Right hindlimb (tissue), 1 donor: ENCODE measurements at places on chromosomes 5 and 9.

DNA sequence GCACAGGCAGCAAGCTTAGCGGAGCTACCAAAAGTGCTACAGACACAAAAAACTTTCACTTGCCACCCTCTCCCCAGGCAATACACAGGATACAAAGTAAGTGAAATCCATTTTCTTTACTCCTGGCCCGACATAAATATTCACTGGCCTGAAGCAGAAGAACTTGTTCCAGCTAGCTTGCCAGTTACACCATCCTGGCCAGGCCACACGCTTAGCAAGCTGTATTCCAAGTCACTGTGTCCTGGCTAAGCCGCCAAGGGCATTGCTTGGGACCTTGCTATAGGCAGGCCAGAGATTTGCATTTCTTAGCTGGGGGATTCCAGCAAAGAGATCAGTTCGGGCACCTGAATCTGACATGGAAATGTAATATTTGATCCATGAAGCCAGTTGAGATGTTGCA lies 71.0 kb upstream of the SLC1A3 start:
- DNase-seq: no peak

DNA sequence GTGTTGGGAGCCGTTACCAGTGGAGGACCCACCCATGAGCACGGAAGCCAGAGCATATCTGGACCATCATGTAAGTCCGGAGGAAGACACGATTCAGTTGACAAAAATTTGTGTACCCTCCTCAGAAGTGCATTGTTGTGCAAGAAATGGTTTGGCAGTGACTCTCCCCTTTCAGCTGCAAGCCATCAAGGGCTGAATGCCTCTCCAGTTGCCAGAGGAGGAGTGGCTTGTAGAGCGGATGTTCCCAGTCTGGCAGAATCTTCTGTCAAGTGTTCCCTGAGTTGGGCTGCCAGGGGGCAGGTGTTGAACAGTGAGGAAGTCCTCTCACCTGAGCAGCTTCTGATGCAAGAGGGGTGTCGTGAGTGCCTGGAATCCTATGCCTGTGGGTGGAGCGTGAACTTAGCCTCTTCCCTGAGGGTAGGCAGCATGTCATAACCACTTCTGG lies 27.6 kb upstream of the CDKN2AIPNL start:
- DNase-seq: peak; percentile 79

DNA sequence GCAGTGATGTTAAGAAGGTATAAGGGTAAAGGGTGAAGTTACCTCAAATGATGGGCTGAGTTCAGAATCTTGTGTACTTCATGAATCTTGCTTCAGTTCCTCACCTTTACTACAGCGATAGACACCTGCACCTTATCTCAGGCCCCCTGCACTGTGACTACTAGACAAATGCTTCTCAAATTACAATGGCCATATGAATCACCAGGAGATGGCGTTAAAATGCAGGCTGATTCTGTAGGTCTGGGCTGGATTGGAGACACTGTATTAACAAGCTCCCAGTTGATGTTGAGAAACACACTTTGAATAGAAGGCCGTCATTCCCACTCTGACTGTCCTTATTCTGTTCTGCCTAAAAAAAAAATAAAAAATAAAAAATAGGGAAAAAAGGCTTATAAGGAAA lies 29.8 kb downstream of the TARS1 start:
- DNase-seq: no peak

GRCh38 chr9:71908825-71909224 lies 2.2 kb downstream of the ABHD17B start:
- no peak for DNase-seq

GRCh38 chr5:448061-448765 lies 5.2 kb downstream of the EXOC3 start:
- DNase-seq: no peak

DNA sequence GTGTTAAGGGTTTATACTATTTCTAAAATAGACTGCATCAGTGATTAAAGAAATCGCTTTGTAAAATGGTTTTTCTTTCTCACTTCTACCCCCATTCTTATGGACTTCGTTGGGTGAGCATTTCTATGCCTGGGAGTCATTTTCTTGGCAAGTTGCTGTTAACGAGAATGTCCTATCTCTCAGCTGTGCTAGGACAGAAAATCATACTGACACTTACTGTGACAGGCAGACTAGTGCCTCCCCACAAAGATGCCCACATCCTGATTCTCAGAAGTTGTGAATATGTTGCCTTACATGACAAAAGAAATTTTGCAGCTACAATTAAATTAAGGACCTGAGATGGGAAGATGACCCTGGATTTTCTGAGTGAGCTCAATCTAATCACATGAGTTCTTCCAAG lies 65.1 kb upstream of the NMUR2 start:
- no peak for DNase-seq

- DNase-seq: peak; percentile 27
Measured at GRCh38 chr5:147669169-147669869, 113.2 kb downstream of the JAKMIP2 start.
